Brain pericyte (primary cell): ENCODE measurements at places on chromosomes 5 and 9.

DNA sequence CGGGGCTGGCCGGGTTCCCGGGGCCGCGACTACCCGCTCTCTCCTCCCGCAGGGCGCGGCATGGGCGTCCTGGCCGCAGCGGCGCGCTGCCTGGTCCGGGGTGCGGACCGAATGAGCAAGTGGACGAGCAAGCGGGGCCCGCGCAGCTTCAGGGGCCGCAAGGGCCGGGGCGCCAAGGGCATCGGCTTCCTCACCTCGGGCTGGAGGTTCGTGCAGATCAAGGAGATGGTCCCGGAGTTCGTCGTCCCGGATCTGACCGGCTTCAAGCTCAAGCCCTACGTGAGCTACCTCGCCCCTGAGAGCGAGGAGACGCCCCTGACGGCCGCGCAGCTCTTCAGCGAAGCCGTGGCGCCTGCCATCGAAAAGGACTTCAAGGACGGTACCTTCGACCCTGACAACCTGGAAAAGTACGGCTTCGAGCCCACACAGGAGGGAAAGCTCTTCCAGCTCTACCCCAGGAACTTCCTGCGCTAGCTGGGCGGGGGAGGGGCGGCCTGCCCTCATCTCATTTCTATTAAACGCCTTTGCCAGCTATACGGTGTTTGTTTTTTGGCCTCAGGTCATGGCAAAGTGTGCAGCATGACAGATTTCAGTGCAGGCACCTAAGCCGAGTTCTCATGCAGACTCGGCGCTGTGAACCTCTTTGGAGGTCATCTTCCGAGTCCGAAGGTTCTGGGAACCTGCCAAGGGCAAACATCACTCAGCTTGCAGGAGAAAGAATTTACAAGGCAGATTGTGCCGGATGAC lies 516 bp downstream of the MRPL41 start:
- no peak for DNase-seq

DNA sequence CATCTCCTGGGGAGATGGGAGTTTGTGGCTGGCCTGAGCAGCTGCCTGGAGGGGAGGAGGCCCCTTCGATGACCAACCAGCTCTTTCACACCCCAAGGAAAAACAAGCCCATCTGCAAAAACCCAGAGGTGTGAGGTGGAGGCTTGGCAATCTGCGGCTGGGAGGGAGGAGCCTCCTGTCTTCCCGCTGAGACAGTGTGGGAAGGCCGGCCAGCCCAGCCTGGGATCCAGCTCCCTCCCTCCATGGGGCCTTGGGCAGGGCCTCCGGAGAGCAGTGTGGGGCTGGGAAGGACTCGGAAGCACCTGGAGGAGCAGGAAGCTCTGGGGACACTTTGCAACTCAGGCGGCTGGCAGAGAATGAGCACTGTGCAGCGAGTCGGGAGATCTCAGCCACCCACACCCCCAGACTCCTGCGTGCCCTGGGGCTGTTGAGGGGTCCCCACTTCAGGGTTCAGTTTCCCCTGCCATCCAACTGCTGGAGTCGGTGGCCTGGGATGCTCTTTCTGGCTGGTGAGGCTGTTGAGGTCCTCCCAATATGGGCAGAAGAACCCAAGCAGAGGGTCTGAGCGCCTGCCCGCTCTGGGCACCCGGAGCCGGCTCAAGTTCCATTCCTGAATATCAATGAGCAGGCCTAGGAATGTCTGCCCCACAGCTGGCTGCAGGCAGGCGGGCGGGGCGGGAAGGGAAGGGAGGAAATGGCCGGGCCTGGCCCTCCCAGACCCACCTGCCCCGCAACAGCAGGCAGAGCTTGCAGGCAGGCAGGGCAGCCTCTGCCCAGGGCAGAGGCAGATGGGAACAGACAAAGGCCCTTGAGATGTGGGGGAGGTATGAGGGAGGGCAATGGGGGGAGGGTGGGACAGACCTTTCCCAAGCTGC lies 101.1 kb downstream of the FGF18 start:
- no peak for DNase-seq

GRCh38 chr5:159290741-159291140 lies 27.7 kb downstream of the UBLCP1 start:
- no peak for DNase-seq

DNA sequence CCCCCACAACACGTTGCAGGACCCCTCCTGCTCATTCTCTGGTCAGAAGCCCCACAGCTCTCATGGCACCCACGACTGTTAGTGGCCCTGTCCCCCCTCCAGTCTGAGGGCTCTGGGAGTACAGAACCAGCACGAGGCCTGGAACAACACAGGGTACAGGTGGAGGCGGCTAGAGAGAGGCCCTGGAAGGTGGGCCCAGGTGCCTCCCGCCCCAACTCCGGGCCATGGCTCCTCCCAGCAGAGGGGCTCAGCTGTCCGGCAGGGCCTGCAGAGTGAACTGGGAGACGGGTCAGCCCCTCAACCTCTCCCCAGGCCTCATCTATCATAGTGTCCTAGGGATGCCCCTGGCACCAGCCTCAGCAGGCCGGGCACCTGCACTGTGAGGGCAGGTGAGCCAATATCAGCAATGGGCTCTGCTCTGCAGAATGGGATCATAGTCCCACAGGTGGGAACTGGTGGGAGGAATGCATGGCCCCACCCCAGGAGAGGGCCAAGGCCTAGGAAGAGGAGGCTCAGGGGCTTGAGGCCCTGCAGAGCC lies 58.6 kb downstream of the BARX1 start:
- DNase-seq, result no peak

- DNase-seq, result no peak
These were observed 321.6 kb upstream of the CD180 start for GRCh38 chr5:67518227-67518626.

- DNase-seq, result no peak
These were observed 135.2 kb downstream of the GNAQ start for GRCh38 chr9:77896269-77896937.

GRCh38 chr5:156589946-156590216 lies 260.2 kb upstream of the PPP1R2B start:
- DNase-seq, result no peak

GRCh38 chr9:136865768-136866103 lies 372 bp downstream of the EDF1 start:
- DNase-seq, result no peak

- no peak for DNase-seq
These were observed 236.9 kb downstream of the PDE4D start for GRCh38 chr5:59656351-59657254.

DNA sequence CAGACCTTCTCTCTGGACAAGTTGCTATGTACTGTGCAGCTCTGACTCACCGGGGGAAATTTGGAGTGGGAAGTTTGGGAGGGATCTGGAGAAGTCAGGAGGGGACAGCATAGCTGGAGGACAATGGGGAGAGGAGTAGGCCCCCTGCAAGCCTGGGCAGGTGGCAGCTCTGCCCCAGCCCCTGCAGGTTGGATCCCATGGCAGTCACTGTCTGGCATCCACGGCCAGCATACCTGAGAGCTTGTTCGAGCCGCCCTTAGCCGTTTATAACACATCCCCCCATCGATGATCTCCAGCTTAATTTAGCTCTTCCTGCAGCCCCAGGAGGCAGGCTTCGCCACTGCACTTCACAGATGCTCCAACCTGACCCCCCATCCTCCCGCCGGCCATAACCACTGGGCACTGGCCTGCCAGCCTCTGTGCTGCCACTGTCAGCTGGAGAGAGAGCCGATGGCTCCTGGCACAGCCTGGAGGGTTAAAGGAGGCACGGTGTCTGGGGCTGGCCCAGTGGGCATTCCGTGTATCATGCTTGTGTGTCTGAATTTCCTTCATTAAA lies 57.7 kb upstream of the RNU6ATAC start:
- DNase-seq, result no peak

DNA sequence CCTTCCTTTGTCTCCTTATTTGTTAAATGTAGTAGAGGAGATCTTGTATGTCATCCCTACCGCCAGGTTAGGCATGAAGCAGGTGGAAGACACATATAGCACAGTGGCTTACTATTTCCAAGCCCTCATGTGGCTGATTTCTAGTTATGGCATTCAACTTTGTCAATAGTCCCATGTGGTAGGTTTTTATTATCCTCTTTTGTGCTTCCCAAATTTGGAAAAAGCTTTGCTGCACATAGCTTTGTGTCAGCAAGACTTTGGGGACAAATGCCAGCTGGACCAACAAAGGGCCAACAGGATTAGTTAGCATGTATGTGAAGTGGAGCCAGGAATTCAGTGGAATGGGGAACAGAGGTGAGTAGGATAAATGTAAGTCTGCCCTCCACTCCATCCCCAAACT lies 276.3 kb downstream of the PSAT1 start:
- no peak for DNase-seq

DNA sequence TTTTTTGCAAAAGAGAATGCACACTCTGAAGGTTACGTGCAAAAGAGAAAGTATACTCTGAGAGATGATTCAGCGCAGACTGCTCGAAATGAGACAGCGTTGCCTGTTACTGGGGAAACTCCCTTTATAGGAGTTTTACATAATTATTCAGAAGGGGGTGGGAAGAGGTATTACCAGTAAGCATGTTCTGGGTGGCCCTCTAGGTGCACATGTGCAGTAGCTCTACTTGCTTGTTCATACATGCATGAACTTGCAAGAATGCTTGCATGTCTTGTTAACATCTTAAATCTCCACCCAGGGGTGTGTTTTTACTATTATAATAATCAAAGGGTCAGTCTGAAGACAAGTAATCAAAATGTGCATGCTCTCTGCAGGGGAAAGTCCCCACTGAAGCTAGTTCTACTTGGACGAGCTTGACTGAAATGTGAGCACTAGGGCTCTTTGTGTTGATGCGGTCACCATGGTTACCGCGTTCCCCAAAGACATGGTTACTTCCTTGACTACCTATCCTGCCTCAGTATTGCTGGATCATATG lies 75.5 kb downstream of the SGCD start:
- DNase-seq, result no peak

DNA sequence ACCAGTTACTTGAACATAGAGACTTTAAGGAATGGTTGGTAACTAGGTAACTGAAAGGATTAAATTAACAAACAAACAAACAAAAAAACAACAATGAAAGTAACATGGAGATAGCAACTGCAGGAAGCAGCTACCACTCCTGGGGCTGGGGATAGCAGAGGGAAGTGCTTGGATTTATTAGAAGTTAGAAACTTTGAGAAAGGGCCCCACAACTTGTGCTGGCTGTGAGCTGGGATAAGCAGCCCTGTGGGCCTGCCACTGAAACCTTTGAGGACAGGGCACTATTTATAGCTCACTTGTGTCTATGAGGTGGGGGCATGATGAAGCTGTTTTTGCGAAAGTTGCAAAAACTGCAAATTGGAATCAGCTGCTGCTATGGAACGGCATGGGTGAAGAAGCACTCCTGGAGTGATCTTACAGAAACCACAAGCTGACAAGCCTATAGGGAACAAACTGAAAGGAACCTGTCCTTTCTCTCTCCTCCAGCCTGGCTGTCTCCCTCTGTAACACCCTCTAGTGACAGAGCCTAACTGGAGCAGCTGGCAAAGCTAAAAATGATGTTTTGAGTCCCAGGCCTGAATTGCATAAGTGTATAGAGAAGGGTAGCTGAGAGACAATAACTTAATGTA lies 91.4 kb upstream of the RANBP6 start:
- no peak for DNase-seq

DNA sequence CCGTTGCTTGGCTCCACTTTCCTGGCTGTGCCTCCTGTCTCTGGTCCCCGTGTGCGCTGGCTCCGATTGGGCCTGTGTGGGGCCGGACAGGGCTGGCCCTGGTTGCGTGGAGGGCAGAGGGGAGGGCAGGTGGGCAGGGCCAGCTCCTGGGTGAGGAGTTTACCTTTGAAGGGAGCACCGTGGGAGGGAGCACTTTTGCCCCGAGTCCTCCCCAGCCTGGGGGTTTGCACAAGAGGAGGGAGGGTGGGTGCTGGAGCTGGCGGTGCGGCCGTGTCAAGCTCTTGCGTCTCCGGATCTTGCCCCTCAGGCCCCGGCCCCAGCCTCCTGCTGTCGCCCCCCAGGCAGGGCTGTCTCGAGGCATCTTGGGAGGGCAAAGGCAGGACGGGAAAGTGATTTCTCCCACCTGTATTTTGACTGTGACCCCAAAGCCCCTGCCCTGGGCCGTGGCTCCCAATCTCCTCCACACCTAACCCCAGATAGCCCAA lies 48.3 kb upstream of the EXOC3 start:
- no peak for DNase-seq

- no peak for DNase-seq
These were observed 81.6 kb upstream of the MIER3 start for GRCh38 chr5:57033503-57033902.

- DNase-seq, result no peak
These were observed 21.6 kb downstream of the PAEP start for GRCh38 chr9:135582966-135583687.

DNA sequence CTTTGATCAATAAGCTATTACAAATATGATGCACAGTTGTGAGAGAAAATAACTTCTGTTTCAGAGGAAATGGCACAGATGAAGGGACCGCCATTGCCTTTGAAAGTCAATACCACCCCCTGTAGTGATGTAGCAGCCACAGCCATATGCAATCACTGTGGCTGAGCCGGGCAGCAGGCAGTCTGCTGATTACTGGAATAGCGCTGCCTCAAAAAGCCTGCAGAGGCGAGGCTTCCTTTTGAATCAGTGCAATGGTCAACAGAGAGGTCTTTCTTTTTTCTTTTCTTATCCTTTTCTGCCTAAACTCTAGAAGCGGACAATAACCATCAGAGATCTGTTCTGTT lies 265.1 kb upstream of the TAS2R1 start:
- no peak for DNase-seq

- DNase-seq, result no peak
These were observed 16.3 kb downstream of the NMRK1 start for GRCh38 chr9:75071530-75072122.

DNA sequence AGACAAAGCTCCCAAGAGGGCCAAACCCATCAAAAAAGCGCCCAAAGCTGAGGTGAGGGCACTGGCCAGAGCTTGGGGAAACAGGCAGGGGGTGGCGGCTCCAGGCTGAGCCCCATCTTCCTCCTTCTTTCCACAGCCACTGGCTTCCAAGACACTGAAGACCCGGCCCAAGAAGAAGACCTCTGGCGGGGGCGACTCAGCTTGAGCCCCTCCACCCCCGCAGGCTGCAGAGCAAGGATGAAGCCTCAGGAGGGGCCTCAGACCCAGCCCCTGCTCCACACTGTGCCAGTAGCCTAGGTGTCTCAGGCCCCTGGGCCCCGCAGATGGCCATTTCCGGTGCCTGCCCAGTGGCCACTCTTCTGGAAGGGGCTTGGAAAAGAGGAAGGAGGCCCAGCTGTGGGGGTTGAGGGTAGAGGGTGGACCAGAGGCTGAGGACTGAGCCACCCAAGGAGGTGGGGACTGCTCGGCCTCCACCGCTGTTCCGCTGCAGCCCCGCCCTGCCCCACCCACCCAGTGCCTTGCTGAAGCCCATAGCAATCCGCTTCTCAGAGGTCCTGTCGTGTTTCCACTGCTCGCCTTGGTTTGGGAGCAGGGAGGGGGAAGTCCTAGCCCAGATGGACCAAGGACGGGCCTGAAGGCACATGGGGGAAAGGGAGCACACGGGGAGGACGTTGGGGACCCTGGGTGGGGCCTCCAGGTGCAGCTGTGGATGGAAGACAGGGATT lies 6.9 kb downstream of the REEP2 start:
- DNase-seq, result no peak

GRCh38 chr9:130174025-130174424 lies 1.8 kb downstream of the NCS1 start:
- no peak for DNase-seq
